ENCODE measurements at places on chromosomes 2 and 18.

- DNase-seq = no peak
These were observed 35.7 kb downstream of the SP3 start for GRCh38 chr2:173929441-173929840.

DNA sequence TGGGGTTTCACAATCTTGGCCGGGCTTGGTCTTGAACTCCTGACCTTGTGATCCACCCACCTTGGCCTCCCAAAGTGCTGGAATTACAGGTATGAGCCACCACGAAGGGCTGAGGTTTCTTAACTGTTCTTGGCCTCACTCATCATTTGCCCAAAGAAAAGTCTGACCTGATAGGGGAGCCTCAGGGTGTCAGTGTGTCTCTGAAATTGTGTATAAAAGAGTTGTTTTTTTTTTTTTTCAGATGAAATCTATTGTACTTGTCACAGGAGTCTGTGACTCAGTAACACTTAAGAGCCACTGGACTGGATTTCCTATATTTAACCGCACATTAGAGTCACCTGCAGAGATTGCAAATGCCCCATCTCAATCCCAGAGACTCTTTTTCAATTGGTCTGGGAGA, 16.9 kb downstream of the PMAIP1 start:
- no peak for DNase-seq

GRCh38 chr2:216447293-216447692, 35.0 kb downstream of the SMARCAL1 start:
- DNase-seq = no peak

GRCh38 chr2:143321994-143322393, 192.8 kb downstream of the ARHGAP15 start:
- no peak for DNase-seq

GRCh38 chr2:72129681-72130340, 17.9 kb downstream of the CYP26B1 start:
- DNase-seq = no peak

GRCh38 chr2:133080822-133081221, 410.8 kb upstream of the LYPD1 start:
- DNase-seq = no peak

DNA sequence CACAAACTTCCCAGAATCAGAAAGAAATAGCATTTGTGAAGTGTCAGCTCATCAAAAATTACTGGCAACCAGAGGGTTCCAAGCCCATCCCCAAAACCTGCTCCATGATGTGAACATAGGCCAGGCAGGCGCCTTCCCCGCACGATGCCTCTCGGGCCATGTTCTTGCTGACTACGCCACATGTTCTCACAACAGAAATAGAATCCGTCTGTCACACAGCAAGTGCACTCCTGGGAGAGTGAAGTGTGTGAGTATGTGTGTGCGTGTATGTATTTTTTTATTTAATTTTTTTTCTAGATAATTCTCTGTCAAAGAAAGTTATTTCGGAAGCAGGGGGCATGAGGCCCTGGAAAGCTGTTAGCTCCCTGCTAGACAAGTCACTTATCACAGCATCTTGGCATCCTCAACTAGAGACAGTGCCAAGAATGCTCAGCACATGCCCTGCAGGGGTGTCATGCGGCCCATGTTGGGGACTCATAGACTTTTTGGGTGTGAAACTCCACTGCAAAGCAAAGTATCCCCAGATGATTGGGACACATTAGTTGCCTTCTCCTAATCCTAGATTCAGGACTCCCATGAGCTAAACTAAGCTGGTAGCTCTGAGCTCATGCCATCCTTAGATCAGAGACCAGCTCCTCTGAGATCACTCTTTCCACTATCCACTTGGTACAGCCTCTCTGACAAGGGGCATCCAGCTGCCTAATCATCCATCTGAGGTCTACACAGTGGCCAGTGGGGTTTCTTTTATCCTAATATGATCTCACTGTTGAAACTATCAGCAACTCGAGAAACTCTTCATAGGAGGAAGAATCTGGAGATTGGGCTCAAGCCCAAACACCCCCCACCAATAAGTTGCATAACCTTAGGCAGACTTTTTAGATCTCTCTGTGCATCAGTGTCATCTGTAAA, 53.2 kb upstream of the CYRIA start:
- DNase-seq = no peak

DNA sequence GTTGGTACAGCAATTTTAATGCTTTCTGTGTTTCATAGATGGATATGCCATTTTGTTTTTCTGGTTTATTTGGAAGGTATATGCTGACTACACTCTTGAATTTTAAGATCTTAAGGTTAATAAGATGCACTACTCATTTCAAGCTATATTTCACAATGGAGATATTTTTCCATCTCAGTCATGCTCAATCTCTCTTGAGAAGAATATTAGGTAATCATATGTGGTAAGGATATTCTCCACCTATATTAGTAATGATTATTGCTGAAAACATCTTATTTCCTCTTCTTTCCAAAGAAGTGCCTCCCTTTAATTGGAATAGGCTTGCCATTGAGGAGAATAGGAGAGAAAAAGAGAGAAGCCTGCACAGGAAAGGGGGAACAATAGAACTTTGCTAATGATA, 40.1 kb downstream of the EPB41L3 start:
- DNase-seq = no peak

DNA sequence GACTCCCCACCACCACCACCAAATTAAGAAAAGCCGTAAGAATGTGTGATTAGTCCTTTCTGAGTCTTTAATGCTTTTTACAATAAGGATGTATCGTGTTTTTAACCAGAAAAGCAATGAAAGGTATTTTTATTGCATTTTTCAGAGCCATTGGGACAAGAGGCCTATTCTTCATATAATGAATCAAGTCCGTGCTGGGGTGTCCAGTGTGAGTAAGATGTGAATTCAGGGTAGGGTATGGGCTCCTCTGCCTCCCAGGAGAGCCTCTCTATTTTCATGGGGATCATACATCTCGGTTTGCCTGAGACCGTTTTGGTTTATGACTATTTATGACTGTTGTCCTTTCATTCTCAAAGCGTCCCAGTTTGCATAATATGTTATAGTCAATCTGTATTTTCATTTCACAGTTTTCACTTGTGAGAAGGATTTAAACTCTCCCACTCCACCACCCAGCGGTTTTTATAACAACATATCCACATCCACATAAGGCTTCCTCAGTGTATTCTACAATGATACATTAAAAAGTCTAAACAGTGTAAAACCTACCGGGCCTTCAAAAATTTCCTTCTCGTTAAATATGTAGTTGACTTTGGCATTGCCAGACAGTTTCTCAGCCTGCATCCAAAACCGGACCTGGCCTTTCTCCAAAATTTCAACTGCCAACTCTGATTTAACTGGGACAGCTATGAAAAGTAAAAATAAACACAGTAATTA, 80.8 kb upstream of the LPIN2 start:
- DNase-seq = no peak

DNA sequence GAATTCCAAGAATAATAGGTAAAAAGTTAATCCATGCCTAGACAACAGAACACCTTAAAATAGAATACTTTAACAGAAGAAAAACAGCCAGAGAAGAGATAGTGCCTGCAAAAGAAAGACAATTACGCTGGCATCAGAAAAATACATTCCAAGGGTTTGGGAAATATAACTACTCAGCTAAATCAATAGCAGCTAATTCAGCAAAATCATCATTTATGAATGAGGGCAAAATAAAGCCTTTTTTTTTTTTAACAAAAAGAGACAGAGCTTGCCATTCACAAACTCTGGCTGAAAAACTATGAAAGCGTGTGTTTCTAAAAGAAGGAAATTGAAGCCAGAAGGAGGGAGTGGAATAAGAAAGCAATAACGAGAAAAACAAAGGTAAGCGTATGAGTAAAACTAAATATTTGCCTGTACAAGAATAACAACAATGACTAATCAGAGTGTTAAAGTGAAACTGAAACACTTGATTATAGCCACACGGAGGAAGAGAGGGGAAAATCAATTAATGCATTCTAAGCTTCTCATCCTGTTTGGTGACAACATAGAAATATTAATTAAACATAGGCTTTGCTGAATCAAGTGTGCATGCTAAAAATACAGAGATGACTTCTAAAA, 90.2 kb downstream of the EHD3 start:
- DNase-seq = no peak

DNA sequence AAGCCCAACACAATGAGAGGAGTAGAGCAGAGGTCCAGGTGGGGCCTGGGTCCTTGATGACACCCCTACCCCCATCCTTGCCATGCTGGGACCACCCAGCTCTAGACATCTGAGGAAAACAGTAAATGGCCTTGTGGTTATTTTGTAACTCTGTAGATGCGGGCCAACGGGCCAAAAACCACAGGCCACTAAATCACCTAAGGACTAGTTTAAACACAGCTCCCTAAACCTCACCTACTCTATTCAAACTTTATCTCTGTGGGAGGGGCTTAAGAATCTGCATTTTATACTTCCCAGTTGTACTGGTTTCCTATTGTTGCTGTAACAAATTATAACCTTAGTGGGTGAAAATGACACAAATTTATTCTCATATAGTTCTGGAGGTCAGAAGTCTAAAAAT, 19.0 kb upstream of the SERTAD2 start:
- DNase-seq = no peak

GRCh38 chr2:136505462-136505861, 259.9 kb upstream of the THSD7B start:
- no peak for DNase-seq

DNA sequence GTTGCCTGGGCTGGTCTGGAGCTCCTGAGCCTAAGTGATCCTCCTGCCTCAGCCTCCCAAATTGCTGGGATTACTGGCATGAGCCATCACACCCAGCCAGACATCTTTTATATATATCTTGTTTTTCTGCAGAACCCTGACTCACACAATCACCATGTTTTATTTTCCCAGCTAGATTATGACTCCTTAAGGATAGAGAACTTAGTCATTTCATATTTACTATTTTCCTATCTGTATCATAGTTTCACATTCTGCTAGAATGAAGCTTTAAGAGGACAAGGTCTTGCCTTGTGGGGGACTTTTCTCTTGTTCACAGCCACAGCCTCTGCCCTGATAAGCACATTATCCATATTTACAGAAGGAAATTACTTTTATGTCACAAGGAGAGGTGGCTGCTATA, 73.9 kb downstream of the LBH start:
- DNase-seq = no peak

- no peak for DNase-seq
These were observed 879 bp upstream of the XDH start for GRCh38 chr2:31415421-31415820.

- no peak for DNase-seq
These were observed 50.0 kb upstream of the STON1 start for GRCh38 chr2:48479915-48480314.

DNA sequence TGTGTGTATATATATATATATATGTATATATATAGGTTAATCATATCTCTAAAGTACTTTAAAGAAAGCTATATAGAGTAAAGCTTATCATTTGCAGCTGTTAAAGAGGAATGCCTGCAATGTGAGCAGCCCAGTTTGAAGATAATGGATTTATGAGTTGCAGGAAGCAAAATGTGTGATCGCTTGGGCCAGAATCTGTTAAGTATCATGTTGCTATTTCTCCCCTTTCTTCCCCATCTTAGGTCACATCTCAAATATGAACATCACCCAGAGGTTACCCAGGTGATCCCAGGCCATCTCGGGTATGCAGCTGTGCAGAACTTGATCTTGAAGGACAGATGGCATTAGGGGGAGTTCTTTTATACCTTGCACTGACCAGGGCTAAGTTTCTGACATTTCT, 316.5 kb downstream of the MTX2 start:
- no peak for DNase-seq

GRCh38 chr2:186308347-186308746, 177.7 kb upstream of the ZC3H15 start:
- no peak for DNase-seq

GRCh38 chr2:76558157-76558556, 847.4 kb upstream of the GCFC2 start:
- DNase-seq = no peak

GRCh38 chr2:229586746-229587705, 127.3 kb downstream of the DNER start:
- peak; percentile 90 for DNase-seq

- DNase-seq = no peak
These were observed 618 bp downstream of the POLR2D start for GRCh38 chr2:127857265-127857808.

GRCh38 chr2:98191883-98192282, 104.9 kb downstream of the VWA3B start:
- no peak for DNase-seq

DNA sequence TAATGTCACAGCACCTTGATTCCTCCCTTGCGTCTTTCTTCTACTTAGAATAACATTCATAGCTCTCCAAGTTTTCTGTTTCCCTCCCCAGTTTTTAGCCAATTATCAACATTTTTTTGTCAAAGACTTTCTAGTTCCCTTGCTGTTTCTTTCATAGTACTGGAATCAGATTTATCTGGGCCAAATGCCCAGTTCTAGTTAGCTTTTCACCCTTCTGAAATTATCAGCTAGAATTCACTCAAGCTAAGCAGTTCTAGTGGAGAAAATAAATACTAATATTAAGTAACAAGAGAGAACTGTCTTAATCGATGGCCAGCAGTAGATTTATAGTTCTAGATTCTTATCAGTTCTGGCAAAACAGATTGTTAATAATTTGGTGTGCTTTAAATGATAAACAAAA, 36.2 kb downstream of the EFEMP1 start:
- DNase-seq = no peak

- no peak for DNase-seq
These were observed 84.2 kb upstream of the ID2 start for GRCh38 chr2:8597559-8598225.

DNA sequence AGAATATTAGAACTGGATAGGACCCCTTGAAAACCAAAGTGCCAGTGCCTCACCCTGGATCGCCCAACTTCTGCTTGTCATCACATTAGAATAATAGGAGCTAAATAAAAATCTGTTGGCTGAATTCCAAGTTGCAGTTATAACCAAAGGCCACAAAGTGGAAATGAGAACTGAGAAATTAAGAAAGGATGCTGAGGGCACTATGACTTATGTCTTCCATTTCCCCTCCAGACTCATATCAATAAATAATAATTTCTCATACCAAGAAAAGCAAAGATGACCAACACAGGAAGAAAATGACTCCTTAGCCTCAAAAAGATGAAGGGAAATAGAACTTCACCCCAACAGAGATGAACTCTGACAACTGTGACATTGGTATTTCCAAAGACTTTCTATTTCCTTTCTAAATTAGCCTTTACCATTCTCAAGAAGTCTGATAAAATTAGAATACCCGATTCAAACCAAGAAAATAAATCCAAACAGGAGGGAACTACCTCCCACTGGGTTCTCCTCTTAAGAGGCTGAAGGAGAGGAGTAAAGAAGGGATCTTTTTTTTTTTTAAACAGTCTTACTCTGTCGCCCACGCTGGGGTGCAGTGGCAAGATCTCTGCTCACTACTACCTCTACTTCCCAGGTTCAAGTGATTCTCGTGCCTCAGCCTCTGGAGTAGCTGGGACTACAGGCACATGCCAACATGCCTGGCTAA, 46.5 kb upstream of the EPG5 start:
- no peak for DNase-seq

DNA sequence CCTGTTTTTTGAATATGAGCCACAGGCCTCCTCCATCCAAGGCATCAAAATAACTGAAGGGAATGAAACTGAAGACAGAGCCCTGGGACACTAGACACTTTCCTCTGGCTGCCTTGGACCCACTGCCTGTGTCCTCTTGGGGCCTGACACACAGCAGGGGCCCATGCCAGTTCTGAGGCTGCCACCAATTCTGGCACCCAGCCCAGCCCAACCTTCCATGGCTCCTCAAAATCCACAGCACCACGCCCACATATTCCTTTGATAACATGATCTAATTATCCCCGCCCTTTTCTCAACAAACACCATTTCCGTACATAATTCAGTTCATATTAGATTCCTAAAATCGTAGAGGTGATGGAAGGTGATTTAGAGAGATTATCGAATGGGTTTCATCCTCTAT, 64.2 kb downstream of the EMX1 start:
- DNase-seq = no peak

All from ovary (tissue), 10 donors.